ENCODE measurements at places on chromosomes 4 and X.

DNA sequence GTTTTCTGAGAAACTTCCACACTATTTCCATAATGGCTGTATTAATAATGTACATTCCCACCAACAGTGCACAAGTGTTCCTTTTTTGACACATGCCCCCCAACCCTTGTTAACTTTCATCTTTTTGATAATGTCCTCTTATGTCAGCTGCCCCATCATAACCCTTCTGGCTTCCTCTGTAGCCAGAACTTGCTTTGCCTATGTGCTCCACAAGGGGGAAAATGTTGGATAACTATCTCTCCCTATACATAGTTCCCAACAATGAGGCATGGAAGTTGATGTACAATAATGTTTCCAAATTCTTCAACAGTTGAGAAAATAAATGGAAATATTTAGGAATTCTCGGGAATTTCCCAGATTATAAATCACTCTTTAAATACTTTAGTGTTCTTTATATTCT is 142.9 kb downstream of the ASB9 start:
- no peak for DNase-seq

GRCh38 chrX:75076429-75076828 is 79.7 kb downstream of the ABCB7 start:
- DNase-seq: no peak

DNA sequence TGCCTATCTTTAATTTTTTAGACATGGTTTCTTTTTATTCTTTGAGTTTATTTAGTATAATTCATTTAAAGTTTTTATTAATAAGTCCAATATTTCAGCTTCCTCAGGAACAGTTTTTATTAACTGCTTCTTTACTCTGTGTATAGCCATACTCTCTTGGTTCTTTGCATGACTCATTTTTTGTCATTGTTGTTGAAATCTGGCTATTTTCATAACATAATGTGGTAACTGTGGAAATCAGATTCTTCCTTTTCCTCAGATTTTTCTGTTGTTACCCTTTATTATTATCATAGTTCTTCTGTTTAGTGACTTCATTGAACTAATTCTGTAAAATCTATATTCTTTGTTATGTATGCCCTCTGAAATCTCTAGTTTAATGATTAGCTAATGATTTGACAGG is 124.9 kb upstream of the CYSLTR1 start:
- no peak for DNase-seq

- no peak for DNase-seq
These were observed 29.4 kb downstream of the EVC2 start for GRCh38 chr4:5678977-5679376.

GRCh38 chr4:185936650-185937376 is 124.8 kb upstream of the SORBS2 start:
- no peak for DNase-seq

GRCh38 chr4:155684892-155685541 is 18.4 kb downstream of the GUCY1A1 start:
- DNase-seq: no peak

- DNase-seq: no peak
These were observed 25.7 kb downstream of the SLC9A7 start for GRCh38 chrX:46733226-46733625.

GRCh38 chrX:25544641-25545040 is 528.9 kb upstream of the ARX start:
- DNase-seq: peak; percentile 72

- peak; percentile 30 for DNase-seq
These were observed 25.6 kb upstream of the SPP1 start for GRCh38 chr4:87949961-87950360.

- no peak for DNase-seq
These were observed 145.7 kb downstream of the AMMECR1 start for GRCh38 chrX:110172215-110172614.

DNA sequence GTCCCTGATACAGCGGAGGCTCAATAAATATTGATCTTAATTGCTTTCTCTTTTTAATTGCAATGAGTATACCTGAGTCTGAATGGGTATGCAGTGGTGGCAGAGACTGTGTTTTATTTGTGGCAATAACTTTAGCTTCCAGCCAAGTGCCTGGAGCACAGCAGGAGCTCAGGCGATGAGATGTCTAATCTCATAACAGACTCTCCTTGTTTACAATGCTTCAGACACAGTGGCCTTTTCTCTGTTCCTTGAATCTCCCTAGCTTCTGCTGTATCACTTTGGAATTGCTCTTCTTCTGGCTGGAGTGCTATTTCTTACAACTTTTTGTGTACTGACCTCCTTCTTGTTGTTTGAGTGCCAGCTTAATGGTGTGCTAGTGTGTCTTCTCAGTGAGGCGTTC is 91.5 kb upstream of the UNC5C start:
- no peak for DNase-seq

DNA sequence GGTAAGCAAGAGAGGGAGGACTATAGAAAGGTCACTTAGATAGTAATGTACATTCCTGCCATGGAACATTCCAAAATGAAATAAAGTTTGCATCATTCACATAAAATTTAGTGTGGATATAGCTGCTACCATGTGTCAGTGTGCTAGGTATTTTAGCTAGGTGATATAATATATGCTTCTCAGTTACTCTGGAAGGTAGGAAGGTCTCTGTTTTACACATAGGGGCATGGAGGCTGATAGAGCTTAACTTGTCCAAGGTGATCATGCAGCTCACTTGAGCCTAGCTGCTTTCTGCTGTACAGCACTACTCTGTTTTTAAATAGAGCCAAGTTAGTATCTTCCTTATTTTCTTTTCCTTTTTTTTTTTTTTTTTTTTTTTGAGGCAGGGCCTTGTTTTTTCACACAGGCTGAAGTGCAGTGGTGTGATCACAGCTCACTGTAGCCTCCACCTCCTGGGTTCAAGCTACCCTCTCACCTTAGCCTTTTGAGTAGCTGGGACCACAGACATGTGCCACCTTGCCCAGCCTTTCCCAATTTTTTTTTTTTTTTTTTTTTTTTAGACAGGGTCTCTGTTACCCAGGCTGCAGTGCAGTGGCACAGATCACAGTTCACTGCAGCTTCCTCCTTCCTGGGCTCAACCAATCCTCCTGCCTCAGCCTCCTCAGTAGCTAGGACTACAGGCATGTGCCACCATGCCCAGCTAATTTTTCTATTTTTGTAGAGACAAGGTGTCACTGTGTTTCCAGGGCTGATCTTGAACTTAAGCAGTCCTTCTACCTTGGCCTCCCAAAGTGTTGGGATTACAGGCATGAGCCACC is 10.4 kb downstream of the AFF1 start:
- no peak for DNase-seq

DNA sequence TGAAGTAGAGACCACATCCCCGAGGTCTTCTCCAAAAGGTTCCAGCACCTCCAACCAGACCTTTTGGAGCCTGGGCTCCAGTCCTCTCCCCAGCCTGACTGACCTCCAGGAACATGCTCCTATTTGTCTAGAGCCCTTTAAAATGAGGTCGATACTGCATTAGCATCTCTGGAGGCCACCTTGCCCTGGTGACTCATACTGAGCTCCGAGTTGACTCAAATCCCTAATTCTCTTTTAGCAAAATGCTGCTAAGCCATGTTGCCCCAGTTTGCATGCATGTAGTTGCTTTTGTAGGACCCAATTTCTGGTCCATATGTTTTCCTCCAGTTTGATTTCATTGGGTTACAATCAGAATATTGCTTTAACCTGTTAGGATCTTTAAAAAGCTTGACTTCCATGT is 43.5 kb upstream of the CITED1 start:
- DNase-seq: no peak

GRCh38 chr4:25310066-25310802 is 2.3 kb upstream of the ZCCHC4 start:
- no peak for DNase-seq

GRCh38 chr4:42720533-42720932 is 63.6 kb upstream of the ATP8A1 start:
- DNase-seq: no peak

- DNase-seq: no peak
These were observed 46.4 kb upstream of the GPM6B start for GRCh38 chrX:13863324-13863723.

- peak; percentile 11 for DNase-seq
These were observed 272.1 kb upstream of the TRAM1L1 start for GRCh38 chr4:117357437-117357836.

DNA sequence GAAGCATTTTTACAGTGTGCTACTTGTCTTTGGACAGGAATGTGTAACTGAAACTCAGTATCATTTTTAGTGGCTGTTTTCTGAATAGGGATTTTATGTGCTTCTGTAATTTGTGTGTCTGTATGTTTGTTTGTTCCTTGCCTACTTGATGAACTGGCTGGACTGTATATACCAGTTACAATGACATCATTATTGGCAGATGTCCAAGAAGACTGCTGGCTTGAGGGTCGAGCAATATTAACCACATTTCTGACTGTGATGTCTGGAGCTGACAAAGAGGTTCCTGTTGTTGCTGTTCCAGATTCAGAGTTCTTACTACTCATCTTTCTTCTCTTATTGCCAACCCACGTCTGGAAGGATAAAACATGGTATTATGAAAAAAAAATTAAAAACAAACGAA is 33.0 kb downstream of the HDX start:
- peak; percentile 25 for DNase-seq

DNA sequence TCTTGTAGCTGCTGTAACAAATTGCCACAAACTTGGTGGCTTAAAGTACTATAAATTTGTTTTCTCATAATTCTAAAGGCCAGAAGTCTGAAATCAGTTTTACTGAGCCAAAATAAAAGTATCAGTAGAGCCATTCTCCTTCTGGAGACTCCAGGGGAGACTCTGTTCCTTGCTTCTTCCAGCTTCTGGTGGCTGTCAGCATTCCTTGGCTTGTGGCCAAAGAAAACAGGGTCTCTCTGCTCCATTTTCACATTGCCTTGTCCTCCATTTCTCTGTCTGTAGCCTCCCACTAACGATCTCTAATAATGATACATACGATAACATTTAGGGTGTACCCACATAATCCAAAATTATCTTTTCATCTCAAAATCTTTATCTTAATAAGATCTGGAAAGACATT is 200.4 kb downstream of the MAB21L2 start:
- DNase-seq: peak; percentile 25

GRCh38 chr4:132767901-132768300 is 381.2 kb upstream of the PCDH10 start:
- no peak for DNase-seq

- DNase-seq: no peak
These were observed 12.7 kb upstream of the TMPRSS11D start for GRCh38 chr4:67896421-67897065.

DNA sequence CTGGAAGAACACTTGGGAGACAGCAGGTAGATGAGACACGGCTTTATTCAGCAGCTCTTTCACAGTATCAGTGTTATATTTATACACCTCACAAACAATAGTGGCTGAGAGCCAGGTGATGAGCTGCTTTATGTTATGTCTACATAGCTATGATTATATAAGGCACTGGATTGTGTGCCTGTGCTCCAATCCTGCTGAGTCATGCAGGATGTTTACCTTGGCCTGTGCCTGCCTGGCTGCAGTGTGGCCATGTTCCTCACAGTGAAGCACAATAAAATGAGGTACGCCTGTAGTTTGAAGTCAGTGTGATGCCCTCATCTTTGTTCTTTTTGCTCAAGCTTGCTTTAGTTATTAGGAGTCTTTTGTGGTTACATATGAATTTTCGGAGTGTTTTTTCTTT is 31.3 kb downstream of the CXCL13 start:
- DNase-seq: peak; percentile 82

DNA sequence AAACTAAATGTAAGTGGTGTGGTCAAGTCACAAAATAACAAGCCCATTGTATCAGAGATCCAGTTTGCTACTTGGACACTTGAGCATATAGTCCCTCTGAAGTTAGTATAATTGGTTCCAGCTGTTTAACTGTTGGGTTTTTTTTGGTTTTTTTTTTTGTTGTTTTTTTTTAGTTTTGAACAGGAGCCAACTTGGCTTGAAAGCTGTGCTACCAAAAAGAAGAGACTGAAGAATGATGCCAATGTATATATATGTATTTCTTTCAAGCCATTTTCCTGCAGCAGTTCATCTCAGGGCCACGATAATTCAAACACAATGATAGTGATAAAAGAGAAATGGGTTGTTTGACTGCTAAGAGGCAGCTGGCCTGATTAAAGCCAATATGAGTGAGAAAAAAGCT is 138.3 kb downstream of the PCDH18 start:
- DNase-seq: peak; percentile 71

- DNase-seq: no peak
These were observed 41.6 kb upstream of the NKRF start for GRCh38 chrX:119647552-119648420.

- DNase-seq: peak; percentile 69
These were observed 54.5 kb downstream of the RTL9 start for GRCh38 chrX:110412971-110413726.

DNA sequence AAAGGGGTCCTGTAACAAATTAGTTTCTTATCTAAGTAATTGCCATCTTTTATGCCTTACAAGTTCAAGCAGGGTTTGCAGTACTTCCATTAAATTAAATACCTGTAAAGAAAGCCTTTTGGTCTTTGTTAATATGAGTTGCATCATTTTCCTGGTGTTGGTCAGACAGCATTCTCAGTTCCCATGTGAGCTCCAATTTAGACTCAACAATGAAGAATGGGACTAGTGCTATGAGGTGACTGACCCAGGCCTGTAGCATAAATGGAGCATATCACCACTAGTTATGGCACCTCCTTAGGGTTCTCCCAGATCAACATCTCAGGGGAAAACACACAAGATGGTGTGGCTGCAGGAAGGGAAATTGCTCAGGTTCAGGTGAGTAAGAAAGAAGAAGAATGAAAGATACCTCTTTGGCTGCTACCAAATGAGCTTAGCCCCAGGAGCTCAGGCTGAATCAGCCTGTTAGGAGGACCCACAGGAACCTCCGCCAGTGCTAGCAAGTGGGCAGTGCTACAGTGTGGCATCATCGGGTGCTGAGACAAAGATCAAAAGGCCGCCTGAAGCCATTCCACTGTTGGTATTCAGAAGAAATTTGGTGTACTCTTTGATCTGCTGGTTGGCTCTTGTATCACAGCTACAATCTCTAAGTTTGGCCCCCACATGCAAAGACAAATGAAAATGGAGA is 1.8 kb downstream of the TTC29 start:
- DNase-seq: no peak

- no peak for DNase-seq
These were observed 74.4 kb upstream of the PLAC1 start for GRCh38 chrX:134732676-134733075.

DNA sequence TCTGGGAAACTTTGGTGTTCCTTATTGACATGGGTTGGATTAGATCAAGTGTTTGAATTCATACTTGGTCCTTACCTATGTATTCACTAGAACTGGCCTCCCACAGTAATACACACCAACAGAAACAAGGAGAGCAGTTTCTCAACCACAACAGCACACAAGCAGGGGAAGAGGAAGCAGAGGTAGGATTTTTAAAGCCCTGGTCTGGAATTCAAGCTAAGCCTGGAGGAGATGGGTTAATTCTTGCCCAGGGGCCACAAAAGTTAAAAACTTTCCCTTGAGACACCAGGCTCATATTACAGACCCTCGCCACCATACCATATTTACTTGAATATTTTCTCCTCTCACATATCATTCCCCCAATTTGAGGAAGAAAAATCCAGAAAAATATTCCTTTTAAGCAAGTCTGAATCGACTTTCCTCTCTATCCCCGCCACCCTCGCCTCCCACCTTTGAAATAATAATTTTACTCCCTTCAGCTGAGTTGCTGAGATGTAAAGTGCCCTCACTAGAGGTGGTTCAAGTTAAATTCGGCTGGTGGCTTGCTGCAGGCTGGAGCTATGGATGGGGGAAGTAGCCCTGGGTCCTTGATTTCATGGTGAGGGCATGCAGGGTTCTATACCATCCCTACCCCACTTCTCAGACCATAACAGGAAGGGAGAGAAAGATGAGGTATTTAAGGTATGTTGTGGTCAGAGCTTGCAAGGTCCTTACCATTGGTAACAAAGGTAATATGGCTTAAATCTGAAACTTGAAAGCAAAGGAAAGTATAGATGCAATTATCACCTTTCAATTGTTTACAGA is 440.2 kb downstream of the INPP4B start:
- peak; percentile 80 for DNase-seq

- DNase-seq: no peak
These were observed 4.3 kb upstream of the RAPGEF2 start for GRCh38 chr4:159098482-159099127.
